Mucosa of gallbladder (tissue), 1 donor: ENCODE measurements at places on chromosomes 12 and 14. TPM values are rescaled to one million over a fixed set of nuclear protein-coding genes. Genes with fewer than 3 reads are reported as not detected.

GRCh38 chr12:131818821-131819585 lies 9.2 kb upstream of the MMP17 start:
- no peak for DNase-seq

DNA sequence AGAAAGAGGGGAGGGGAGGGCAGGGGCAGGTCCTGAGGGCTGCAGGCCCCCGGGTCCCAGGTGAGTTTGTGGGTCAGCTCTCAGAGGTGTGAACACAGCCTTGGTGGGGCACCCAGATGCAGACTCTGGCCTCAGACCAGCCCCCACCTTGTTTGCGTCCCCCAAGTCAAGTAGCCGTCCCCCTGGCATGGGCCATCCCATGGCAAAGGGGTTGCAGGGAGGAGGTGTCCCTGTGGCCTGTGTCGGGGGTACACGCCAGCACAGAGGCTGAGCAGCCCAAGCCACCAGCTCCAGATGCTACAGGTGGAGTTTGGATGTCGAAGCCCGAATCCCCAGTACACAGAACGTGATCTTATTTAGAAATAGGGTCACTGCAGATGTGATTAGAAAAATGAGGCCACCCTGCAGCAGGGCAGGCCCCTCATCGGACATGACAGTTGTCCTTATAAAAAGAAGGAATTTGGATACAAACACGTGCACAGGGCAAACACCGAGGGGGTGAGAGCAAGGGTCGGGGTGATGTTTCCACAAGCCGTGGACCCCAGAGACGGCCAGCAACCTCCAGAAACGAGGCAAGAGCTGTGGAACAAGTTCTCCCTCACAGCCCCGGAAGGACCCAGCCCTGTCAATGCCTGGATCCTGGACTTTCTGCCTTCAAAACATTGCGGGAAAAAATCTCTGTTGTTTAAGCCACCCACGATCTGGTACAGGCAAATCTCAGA lies 141.2 kb upstream of the C14orf180 start:
- no peak for DNase-seq

Gene SSPN
- 64.4 TPM for total RNA-seq

GRCh38 chr12:56193025-56193578 lies 3.8 kb upstream of the SMARCC2 start:
- peak; percentile 86 for DNase-seq

Gene NDRG2
- 237 TPM for total RNA-seq
